ENCODE measurements at places on chromosomes 16 and 17.

- no peak for DNase-seq
Measured at GRCh38 chr16:5874899-5875298, 777.3 kb upstream of the EEF2KMT start.

DNA sequence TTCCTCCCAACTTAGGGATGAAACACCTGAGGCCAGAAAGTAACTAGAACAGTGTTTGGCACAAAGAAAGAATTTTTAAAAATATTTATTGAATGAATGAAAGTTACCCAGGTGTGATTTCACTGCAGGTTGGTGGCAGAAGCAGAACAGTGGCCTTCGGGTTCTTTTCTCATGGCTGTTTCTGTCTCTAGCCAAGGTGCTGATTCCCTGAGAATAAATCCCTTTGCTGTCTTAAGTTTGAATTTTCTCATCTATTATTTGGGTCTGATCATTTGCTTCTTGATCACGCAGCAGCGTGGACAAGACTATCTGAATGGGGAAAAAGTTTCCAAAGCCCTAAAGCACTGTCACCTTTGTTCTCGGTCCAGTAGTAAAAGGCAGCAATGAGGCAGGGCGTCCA is 73.1 kb upstream of the KIFC3 start:
- DNase-seq: no peak

GRCh38 chr17:45230410-45230786 is 8.7 kb downstream of the FMNL1 start:
- no peak for DNase-seq

GRCh38 chr17:43905985-43906852 is 1.1 kb downstream of the MPP2 start:
- DNase-seq: peak; percentile 15

- no peak for DNase-seq
Measured at GRCh38 chr17:19318611-19319010, 43.9 kb downstream of the B9D1 start.

DNA sequence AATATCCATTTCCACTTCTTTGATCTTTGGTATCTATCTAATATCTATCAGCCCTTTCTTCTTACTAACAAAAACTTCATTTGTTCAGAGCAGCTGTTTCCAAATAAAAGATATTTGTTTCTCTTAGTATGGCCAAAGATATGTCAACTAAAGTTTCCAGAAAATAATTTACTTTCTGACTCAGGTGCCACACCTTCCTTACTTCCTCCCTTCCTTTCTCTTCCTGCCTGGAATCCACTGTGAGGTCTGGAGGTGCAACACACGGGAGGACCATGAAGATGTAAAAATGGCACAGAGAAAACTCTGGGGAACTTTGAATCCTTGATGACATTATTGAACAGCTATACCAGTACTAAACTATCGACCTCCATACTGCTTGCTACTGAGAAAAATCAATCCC is 14.0 kb downstream of the MED13 start:
- DNase-seq: no peak

DNA sequence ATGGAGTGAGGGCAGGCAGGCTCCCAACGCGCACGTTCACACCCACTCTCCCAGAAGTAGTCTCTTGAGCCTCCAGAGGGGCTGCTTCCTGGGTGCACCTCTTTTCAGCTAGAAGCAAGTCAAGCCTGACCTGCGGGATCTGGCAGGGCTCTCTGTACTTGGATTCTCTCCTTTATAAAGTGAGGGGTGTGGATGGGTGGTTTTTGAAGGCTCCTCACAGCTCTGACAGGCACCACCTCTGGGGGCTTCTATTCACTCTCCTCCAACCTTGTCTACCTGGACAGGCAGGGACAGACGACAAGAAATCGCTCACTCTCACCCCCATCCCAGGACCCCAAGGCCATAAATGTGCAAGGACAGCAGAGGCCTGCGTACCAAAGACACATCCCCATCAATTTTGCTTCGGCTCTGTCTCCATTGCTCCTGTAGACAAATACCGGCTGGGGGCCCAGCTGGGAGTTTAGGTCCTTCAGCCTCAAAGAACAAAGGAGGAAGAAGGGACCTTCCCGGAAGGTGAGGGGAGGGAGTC is 814 bp upstream of the DYNLL2 start:
- no peak for DNase-seq

- no peak for DNase-seq
Measured at GRCh38 chr17:57639381-57639780, 105.7 kb downstream of the CCDC182 start.

DNA sequence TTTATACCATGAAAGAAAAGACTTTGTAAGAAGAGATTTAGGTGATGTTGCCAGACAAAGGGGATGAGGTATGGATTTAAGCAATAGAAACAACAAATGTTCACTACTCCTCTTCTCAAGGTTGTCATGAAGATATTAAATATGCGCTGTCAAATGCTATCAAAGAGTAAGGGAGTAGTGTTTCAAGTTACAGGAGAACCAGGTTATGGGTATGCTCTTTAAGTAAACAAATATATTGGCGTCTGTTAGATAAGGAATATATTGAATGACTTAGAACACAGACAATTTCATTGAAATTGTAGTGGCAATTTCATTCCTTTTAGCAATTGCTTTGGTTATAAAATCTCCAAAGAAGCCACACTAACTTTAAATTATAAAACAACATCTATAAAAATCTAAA is 229.0 kb downstream of the FTO start:
- no peak for DNase-seq
